ENCODE measurements at places on chromosomes 1 and 21.

- DNase-seq: no peak
Measured at GRCh38 chr21:42777757-42778344, 101.5 kb downstream of the WDR4 start.

DNA sequence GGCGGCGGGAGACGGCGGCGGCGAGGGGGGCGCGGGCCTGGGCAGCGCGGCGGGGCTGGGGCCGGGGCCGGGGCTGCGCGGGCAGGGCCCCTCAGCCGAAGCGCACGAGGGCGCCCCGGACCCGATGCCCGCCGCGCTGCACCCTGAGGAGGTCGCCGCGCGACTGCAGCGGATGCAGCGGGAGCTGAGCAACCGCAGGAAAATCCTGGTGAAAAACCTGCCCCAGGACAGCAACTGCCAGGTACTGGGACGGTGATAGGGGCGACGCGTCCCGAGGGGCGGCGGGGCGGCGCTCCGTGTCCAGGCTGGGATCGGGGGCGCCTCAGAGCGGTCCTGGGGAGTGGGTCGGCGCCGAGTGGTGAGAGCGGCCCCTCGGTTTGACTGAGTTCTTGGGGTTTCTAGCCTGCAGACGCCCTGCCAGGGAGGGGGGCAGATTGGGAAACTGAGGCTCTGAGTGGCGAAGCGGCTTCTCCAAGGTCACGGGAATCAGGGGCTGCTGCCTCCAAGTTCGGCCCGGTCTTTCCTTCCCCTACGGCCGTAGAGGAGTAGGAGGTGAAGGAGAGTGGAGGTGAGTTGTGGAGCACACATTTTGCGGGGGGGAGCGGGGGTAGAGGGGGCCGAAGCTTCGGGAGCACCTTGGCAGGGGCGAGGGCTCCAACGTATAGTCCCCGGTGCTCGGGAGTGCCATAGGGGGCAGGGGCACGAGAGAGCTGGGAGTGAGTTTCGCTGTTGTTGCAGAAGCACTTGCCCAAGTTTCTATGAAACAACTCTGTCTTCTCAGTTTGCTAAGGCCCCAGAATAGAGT, 508 bp downstream of the RAVER2 start:
- peak; percentile 18 for DNase-seq

- DNase-seq: no peak
Measured at GRCh38 chr1:47742890-47743760, 254.1 kb downstream of the TRABD2B start.

GRCh38 chr1:229209386-229209785, 61.5 kb upstream of the RAB4A start:
- DNase-seq: no peak

Data from GM13977 (cell line).